ENCODE measurements at places on chromosomes 12 and 14.

DNA sequence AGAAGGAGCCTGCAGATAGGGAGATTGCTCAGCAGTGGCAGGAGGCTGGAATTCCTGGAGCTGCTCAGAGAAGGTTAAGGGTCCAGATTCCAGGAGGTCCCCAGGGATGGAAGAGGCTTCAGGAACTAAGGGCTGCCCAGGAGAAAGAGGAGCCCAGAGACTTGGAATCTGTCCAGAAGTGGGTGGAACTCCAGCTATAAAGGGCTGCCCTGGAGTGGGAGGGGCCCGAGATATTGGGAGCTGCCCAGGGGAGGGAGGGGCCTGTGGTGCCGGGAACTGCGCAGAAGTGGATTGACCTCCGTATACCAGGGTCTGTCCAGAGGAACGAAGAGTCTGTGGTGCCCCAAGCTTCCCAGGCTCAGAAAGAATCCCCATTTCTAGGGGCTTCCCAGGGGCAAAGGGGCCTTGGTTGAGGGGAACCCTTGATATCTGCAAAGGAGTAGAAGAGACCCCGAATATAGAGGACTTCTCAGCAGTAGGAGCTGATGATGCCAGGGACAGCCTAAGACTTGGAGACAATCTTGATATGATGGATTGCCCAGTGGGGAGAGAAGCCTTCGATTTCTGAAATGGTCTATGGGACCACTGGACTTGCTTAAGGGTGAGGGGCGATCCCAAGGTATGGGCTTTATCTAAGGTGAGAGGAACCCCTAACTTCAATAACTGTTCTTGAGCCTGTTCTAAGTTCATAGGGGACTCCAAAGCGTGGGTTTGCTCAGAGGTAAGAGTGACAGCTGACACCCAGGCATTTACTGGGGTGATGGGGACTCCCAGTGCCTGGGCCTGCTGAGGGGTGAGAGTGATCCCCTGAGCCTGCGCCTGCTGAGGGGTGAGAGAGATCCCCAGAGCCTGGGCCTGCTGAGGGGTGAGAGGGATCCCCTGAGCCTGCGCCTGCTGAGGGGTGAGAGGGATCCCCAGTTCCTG is 45.0 kb downstream of the FAM186A start:
- no peak for DNase-seq

DNA sequence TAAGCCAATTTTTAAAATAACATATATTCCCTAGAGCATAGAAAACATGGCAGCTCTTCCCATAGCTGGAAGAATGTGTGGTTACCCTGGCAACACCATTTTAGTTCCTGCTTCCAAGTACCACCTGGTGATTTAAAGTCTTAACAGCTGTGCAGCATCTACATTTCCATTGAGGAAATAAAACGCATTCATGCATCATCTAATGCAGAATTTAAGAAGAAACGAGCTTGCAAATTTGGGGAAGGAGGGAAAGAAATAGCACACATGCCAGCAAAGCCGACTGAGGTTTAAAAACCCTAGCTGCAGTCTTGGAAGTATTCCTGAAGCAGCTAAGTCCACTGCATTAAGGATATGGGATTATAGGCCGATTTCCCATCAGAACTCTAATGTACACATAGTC is 22.8 kb upstream of the SLC38A2 start:
- DNase-seq = no peak

GRCh38 chr14:34931206-34931605 is 51.6 kb upstream of the SRP54 start:
- no peak for DNase-seq

DNA sequence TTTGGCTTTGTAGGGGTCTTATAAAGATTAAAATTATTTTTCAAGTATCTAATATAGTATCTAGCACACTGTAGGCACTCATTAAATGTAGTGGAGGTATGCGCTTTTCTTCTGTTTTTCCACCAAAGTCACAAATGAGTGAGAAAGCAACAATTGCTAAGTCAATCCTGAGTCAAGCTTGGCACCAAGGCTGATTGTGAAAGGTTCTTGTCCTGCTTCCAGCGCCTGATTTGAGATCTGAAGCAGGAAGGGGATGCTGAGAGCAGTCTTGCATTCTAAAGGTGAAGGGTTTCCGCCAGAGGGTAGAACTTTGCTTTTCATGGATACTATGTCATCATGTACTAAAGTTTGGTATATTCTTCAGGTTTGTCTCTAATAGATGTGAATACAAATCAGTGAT is 64.9 kb upstream of the DAAM1 start:
- no peak for DNase-seq

GRCh38 chr12:42135259-42135814 is 9.3 kb downstream of the GXYLT1 start:
- DNase-seq = no peak

GRCh38 chr14:22884738-22885523 is 1.9 kb downstream of the REM2 start:
- no peak for DNase-seq

DNA sequence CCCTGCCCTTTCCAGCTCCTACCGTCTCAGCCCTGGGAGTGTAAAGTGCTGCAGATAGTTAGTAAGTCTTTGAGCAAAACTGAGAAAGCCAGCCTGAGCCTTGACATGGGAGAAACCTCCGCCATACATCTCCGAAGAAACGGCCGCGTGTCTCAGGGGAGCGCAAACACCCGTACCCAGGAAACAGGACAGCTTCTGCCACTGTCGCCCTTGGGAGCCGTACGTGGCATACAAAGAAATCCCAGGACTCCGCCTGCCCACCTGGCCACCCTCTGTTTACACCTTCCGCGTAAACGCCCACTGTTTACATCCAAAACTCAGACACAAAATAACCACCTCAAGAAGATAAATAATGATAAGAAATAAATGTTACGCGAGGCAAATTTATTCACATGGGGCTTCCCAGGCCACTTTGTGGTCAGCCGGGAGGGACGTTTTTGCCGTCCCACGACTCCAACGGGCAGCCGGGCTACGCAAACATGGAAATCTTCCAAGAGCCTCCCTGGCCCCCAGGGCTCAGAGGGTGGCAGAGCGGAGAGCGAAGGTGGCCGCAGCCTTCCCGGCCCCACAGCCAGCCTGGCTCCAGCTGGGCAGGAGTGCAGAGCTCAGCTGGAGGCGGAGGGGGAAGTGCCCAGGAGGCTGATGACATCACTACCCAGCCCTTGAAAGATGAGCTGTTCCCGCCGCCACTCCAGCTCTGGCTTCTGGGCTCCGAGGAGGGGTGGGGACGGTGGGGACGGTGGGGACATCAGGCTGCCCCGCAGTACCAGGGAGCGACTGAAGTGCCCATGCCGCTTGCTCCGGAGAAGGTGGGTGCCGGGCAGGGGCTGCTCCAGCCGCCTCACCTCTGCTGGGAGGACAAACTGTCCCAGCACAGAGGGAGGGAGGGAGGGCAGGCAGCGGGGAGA is at the start of gene BDKRB2:
Gene BDKRB2 (plus strand): TSS at position 689 of the 908 bp plus-strand sequence. CDS start 32,269 bp downstream, outside the sequence.
- peak; percentile 62 for DNase-seq

GRCh38 chr12:55700255-55701018 is 7.3 kb downstream of the ITGA7 start:
- DNase-seq = no peak

- DNase-seq = no peak
Measured at GRCh38 chr14:83714151-83714550, 1815.8 kb upstream of the FLRT2 start.

GRCh38 chr14:99225436-99226203 is 46.4 kb downstream of the BCL11B start:
- DNase-seq = no peak

DNA sequence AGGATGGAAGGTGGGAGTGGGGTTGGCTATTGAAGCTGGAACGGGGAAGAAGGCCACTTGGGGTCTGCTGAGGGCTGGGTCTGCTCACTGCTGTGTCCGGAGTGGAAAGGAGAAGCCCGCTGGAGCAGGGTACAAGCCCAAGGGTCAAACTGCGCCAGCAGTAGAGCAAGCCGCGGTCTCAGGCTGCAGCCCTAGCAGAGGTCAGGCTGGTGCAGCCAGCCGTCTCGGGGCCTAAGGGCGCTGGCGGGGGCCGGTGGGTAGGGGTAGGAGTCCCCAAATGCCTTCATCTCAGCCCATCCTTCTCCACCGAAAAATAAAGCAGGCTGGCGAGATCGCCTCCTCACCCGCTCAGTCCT is 718 bp upstream of the JDP2 start:
- DNase-seq = no peak

- DNase-seq = no peak
Measured at GRCh38 chr14:30974628-30975027, 50.8 kb upstream of the AP4S1 start.

DNA sequence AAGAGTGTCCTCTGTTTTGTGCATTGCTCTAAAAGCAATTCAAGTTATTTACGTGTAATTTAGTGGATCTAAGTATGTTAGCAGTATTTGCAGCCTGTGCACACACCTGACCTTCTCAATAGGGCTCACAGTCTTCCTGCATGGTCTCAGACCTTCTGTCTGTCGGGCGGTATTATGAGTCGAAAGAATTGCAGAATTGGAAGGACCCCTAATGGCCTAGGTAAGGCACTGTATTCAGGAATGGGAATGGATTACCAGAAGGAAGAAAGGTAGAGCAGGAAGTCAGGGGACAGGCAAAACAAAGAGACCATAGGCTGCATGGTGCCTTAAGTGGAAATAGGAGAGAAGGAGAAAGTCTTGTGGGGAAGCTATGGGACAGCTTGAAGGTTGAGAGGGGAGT is 341.6 kb downstream of the VRK1 start:
- peak; percentile 5 for DNase-seq

DNA sequence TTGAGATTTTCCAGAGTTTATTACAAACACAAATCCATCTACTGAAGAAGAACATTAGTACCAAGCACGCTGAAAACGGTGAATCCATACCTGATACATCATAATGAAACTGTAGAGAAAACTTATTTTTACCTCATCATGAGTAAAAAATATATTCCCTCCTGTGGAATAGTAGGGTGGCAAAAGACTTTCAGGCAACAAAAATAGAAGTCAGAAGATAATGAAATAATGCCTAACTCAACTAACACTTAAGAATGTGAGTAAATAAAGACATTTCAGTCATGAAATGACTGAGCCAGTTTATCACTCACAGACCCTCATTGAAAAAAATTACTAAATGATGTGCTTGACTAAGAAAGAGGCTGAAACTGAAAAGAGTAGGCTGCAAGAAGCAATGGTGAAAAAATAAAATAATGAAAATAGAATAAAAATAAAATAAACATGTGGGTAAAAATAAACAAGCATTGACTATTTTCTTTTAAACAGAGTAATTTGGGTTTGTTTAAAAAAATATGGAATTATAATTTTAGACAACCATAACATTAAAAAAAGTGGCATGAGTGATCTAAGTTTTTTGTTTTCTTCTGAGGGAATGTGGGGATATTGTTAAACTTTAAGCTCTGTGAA is 148.6 kb downstream of the ASCL1 start:
- DNase-seq = no peak

- no peak for DNase-seq
Measured at GRCh38 chr12:101277443-101277842, 2.5 kb upstream of the UTP20 start.

DNA sequence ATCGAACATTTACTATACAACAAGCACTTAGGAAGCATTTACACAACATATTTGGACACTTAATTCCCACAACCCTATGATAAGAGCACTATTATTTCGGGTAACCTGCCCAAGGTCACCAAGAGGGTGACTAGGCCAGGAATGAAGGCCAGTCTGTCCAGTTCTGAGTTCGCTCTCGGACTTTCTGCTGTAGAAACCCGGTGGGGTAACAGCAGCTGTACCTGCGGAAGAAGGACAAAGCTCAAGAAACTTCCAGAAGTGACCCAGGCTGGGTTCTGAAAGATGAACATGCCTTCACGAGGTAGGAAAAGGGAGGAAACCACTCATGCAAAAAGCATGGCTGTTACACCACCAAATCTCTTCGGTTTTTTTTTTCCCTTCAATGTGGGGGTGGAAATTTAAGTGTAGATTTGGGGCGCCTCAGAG is 10.8 kb downstream of the PLA2G1B start:
- peak; percentile 11 for DNase-seq

DNA sequence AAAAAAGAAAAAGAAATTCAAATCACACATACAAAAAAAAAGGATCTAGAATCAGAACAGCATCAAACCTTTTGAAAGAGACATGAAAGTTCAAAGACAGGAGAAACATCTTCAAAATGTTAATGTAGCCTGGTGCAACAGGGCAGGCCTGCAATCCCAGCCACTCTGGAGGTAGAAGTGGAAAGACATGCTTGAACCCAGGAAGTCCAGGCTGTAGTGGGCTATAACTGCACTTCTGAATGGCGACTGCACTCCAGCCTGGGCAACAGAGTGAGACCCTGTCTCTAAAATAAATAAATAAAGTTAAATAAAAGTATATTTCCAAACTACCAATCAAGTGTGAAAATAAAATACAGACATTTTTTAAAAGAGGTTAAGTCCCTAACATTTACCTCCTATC is 18.7 kb upstream of the AP4S1 start:
- no peak for DNase-seq

All from neuronal stem cell (in vitro differentiated cells).